ENCODE measurements at places on chromosomes 12 and 14.

DNA sequence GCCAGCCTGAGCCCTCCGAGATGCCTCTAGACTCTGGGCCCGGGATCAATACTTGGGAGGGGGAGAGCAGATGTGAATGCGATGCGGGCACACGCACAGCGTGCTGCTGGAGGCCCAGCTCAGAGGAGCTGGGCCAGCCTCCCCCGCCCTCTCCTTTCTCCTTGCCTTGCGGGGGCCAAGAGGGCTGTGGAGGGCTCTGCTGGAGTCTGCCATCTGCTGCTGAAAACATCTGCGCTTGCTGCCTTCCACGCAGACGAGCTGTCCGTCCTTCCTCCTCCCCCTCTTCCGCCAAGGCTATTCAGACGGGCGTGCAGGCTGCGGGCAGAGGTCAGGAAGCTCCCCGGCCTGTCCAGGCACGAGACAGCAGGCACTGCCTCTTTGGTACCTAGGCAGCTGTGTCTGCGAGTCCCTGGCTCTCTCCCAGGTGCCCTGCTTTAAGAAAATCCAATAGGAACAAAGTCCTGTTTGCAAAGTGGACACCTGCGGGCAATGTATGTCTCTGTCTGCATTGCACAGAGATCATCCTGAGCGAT, 75.2 kb downstream of the SPRING1 start:
- DNase-seq: peak; percentile 40

DNA sequence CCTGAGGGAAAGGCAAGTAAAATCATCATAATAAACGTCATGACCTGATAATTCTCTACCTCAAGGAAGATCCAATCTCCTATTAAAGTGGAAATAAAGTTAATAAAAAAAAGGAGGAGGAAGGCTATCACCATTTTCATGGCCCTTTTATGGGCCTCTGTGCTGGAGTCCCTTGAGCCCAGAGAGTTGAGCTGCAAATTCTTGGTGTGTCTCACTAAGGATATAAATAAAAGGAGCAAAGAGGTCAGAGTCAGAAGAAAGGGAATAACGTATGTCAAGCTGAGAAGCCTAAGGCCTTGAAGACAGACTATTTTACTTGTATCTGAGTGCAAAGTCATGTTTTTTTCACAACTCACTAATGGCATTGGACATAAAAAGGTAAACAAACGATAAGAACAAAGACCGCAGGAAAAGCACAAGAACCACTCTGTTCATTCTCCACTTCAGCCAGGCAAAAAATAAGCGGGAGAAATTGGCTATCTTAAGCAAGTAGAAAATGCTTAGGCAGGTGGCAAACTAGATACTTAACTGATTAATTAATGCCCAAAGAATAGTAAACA, 12.0 kb upstream of the SMIM10L1 start:
- DNase-seq: no peak

- no peak for DNase-seq
Measured at GRCh38 chr14:82420871-82421270, 887.2 kb upstream of the SEL1L start.

DNA sequence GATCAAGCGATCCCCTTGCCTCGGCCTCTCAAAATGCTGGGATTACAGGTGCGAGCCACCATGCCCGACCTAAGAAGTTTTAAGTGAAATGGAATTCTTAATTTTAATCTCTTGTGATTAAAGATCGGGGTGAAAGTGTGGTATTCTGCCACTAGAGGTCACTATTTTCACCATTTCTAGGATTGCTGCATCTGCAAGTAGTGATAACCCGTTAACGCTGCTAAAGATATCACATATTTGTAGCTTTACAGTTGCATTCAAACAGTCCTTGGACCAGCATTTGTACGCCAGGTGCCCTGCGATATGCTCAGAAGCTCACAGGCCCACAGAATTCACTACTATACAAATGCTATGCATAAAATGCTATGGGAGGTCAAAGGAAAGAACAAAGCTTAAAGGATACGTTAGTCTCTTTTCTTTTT, 19.3 kb downstream of the CCDC62 start:
- DNase-seq: no peak

DNA sequence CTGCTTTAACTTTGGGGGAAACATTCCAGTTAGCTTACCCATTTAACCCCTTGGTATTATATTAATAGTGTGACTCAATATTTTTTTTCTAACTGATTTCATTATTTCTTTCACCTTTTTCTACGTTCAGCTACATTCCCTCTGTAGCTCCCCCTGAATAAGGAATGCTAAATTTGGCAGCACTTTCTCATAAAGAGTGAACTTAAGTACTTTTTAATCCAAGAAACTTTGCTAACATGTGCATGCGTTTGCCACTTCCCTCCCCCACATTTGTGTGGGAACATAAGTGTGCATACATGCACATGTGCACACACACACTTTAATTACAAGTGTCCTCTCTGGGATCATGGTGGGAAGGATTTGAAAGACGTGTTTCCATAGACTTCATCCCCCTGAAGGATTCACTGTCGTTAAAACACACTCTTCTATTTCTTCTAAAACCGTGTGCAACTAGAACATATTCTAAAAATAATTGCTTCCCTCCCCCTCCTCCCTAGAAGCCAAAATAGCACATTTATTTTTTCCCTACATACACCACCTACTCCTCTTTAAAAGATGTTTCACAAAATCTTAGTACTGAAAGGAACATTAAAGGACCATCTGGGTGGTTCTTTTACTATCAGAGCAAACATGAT, 142.6 kb downstream of the PPM1H start:
- no peak for DNase-seq

DNA sequence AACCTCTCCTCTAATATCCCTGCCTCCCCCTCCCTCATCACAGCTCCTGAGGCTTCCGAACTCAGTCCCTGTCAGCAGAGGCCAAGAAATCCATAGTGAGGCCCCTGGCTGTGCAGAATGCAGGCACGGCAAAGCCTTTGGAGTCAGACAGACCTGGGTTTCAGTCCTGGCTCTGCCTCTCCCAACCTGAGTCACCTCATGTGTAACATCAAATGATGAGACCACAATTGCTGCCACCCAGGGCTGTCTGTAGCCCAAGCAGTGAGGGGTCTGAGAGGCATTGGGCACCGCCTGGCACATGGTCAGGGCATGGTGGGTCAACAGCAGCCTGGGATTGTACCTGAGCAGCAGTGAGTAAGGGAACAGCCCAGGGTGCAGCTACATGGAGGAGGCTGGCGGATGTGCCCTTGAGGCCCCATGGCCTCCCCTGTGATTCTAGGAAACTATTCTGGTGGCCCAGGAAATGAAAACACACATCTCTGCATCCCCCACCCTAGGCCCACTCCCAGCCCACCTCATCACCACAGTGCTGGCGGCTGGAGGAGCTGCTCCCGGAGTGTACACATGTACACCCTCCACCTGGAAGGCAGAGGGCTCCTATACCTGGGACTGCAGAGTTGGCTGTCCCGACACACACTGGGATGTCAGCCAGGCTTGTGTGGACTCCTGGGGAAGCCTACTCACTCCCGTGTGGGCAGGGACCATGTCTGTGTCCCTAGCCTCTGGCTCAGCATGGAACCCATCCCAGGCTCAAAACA, 7.7 kb downstream of the ANKRD33 start:
- no peak for DNase-seq

GRCh38 chr12:109202770-109203169, 86.4 kb downstream of the ACACB start:
- no peak for DNase-seq

- DNase-seq: no peak
Measured at GRCh38 chr14:75461755-75462349, 34.0 kb downstream of the JDP2 start.

DNA sequence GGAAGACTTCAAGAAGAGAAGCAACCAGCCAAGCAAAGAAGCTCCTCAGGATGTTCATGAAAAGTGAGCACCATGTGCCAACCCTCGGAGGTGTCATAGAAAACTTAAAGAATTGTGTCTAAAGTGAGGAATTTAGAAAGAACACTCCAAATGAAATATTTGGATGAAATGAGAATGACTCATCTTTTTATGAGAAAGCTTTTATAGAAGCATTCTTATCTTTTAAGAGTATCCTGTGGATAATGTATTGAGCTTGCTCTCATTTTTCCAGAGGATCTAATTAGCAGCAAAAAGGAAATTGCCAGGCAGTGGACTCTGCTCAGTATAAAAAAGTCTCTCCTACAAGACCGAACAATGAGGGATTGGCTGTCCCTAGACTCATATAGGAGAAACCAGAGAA, 454.9 kb downstream of the LRIG3 start:
- no peak for DNase-seq

GRCh38 chr14:65840118-65840751, 427.7 kb downstream of the FUT8 start:
- DNase-seq: no peak

- DNase-seq: no peak
Measured at GRCh38 chr12:95384785-95385184, 89.2 kb upstream of the METAP2 start.

GRCh38 chr14:24296341-24297157, 3.0 kb downstream of the DHRS1 start:
- DNase-seq: peak; percentile 58

- no peak for DNase-seq
Measured at GRCh38 chr14:25396128-25396527, 346.2 kb upstream of the STXBP6 start.

DNA sequence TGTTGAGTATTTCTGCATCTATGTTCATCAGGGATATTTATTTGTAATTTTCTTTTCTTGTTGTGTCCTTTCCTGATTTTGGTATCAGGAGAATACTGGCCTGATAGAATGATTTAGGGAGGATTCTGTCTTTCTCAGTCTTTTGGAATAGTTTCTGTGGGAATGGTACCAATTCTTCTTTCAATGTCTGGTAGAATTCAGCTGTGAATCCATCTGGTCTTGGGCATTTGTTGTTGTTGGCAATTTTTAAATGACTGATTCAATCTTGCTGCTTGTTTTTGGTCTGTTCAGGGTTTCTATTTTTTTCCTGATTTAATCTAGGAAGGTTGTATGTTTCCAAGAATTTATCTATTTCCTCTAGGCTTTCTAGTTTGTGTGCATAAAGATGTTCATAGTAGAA, 170.9 kb upstream of the PDE3A start:
- DNase-seq: no peak

GRCh38 chr14:103736546-103737431, 21.2 kb downstream of the ZFYVE21 start:
- DNase-seq: no peak

DNA sequence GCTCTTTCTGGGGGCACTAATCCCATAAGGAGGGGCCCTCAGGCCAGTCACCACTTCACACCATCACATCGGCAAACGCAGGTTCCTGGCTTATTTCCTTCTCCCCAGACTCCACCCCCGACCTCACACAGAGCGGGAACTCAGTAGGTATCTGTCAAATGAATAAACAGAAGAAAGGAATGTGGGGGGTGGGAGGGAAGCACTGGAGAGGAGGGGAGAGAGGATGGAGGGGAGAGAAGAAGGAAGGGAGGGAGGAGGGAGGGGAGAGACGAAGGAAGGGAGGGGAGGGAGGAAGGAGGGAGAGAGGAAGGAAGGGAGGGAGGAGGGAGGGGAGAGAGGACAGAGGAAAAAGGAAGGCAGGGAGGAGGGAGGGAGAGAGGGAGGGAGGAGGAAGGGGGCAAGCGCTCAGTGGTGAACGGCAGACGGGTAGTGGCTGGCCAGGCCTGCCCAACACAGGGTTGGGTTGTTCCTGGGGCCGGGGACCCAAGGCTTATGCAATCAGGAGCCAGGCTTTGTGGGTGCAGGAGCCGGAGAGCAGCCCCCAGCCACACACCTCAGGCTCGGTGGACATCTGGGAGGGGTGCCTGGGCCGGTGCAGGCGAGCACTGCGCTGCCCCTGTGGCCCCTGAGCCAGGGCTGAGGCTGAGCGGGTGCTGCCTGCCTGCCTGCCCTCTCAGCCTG, 52.6 kb upstream of the FBRSL1 start:
- DNase-seq: no peak

- no peak for DNase-seq
Measured at GRCh38 chr14:78829274-78829673, 659.1 kb downstream of the NRXN3 start.

- DNase-seq: no peak
Measured at GRCh38 chr14:104145826-104146601, 7.6 kb downstream of the KIF26A start.

DNA sequence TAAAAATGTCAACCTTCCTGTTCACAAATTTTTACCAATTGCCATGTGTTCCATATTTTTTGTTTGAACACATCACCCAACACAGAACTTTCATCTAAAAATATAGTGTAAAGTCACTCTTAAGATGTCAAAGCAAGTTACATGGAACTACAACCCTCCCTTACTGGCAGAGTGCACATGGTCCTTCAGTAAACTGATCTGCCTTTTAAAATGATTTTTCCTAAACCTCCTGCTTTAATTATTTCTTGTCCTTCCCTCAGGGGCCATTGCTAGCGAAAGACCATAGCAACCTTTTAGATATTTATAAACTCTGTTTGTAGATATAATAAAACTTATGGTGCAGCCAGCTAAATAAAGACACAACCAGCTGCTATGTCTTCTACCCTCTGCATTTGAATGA, 255.2 kb upstream of the FAR2 start:
- no peak for DNase-seq

- DNase-seq: no peak
Measured at GRCh38 chr12:89439941-89440340, 84.7 kb downstream of the GALNT4 start.

GRCh38 chr14:90140956-90141316, 79.1 kb downstream of the KCNK13 start:
- no peak for DNase-seq

GRCh38 chr14:103103461-103104388, 9.2 kb downstream of the EXOC3L4 start:
- DNase-seq: peak; percentile 75

DNA sequence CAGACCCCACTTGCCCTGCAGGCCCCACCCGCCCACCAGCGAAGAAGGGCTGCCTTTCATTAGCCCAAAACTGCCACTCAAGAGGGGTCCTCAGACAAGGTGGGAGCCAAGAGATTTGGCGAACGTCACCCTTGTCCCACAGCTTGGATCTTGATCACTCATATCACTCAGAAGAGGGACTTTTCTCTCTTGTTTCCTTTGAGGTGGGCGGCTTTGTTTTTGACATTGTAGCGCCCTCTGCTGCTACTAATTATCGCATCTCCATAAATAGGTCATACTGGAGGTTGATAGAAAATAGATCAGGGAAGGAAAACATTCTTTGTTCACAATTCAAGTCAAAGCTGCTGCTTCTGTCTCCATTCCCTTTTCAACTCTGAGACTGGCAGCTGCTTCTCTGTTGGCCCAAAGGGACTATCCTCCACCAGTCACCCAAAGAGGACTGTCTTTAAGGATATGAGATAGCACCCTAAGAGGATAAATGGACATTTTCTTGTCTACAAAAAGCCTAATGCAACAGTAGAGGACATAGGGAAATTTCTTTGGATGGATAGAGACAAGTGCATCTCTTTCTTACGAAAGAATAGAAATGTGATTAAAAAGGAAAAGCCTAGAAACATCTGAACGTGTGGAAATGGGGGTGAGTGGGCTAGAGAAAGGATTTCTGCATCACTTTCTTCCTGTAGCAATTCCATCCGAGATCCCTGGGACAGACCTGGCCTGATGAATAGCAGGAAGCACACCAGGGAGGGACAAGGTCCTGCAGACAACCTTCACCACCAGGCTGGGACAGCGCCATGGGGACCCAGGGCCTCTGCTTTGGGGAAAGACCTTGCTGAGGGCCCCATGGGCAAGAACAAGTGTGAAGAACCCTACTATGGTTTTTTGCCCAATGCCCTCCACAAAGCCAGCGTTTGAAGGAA, 115.8 kb downstream of the DAD1 start:
- DNase-seq: no peak

- no peak for DNase-seq
Measured at GRCh38 chr12:78406828-78407227, 457.7 kb upstream of the SYT1 start.
